ENCODE measurements at places on chromosomes 2 and 18. TPM values are rescaled to one million over a fixed set of nuclear protein-coding genes. Genes with fewer than 3 reads are reported as not detected.

- DNase-seq, result no peak
These were observed 407.0 kb downstream of the CPS1 start for GRCh38 chr2:210963386-210963785.

DNA sequence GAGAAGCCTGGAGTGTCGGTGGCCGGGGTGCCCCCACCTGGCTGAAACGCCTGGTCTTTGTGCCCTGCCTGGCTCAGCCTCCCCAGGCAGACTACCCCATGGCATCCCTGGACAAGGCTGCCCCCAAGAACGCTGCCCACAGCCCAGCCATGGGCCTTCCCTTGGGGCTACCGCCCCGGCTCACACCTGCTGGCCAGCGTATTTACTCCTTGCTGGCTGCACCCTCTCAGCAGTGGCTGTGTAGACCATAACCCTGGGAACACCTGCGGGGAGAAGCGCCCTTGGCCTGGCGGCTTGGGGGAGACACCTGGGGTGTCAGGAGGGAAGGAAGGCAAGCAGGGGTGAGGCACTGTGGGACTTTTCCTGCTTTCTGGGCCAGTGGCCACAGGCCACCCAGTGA lies 17.3 kb downstream of the CAPN10 start:
- no peak for DNase-seq

DSG1 gene
- 5.5 TPM for total RNA-seq

DNA sequence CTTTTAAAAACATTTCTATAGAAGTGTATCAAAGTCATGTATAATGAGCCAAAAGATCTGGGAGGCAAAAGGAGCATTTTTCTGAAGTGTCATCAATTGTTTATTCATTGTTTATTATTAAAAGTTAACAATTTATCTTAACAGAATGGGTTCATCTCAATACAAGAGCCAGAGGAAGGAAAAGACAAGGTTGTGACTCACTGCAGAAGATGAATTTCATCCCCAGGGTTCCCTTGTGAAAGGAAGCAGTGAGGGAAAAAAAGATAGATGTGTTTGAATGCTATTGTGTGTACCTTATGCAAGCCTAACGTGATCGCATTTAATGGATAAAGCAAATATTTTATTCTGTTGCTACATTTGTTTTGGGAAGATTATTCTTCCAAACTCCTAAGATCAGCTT lies 286.3 kb downstream of the PIEZO2 start:
- no peak for DNase-seq

KRTCAP3 gene
- 31.4 TPM for total RNA-seq

DNA sequence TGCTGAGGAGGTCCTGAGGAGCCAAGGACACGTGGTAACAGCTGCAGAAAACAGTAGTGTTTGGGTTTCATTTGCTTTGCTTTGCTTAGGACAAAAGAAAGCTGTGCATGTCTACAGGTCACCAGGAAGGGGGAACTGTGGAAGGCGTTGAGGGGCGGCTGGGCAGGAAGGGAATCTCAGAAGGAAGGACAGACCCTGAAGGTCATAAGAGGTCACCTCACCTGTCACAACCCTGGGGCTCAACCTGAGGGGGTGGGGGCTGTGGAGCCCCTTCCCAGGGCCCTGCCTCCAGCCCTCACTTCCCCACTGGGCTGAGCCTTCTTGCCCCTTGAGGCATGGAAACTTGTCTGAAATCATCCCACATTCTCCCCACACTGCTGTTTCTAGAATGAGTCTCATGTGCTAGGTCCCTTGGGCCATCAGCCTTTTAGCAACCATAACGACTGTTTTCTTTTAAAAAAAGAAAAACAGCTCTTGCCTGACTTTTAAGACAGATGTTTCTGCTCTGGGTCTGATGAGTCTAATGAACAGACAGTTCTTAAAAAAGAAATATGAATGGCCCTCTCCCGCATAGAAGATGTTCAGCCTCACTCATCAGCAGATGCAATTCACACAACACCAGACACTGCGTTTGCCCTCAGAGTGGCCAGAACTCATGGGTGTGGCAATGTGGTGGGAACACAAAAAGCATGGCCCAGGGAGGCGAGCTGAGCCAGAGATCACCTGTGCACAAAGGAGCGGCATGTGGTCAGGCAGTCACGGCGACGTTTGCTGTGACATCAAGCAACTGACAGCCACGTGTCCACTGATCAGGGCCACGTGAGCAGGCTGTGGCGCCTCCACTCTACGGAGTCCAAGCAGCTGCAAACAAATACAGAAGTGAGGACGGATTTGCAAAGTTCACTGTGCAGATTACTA lies 84.0 kb downstream of the SEPTIN10 start:
- no peak for DNase-seq

SKOR2 gene
- 1.1 TPM for total RNA-seq

- DNase-seq, result no peak
These were observed 51.4 kb downstream of the TRAPPC12 start for GRCh38 chr2:3430740-3431490.

FEV gene
- total RNA-seq, result 25.9 TPM

RTP5 gene
- total RNA-seq, result 0.14 TPM

- no peak for DNase-seq
These were observed 443.4 kb downstream of the NYAP2 start for GRCh38 chr2:225842939-225843338.

DNA sequence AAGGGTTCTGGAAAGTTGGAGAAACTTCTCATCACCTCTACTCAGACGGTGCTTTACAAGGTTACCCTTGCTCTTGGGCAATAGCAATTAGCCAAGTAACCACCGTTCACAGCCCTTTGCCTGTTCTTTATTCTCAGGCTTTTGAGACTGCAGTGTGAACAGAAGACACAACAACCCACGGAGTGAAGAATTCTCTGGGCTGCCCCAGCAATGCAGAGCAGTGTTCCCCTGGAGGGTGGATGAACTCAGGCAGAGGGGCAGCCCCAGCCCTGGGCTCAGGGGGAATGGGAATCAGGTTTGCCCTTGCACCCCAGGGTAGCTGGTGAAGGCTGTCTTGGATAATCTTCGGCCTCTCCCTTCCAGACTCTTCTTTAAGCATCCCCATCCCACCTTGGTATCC lies 69.1 kb downstream of the MCFD2 start:
- DNase-seq, result no peak

DNA sequence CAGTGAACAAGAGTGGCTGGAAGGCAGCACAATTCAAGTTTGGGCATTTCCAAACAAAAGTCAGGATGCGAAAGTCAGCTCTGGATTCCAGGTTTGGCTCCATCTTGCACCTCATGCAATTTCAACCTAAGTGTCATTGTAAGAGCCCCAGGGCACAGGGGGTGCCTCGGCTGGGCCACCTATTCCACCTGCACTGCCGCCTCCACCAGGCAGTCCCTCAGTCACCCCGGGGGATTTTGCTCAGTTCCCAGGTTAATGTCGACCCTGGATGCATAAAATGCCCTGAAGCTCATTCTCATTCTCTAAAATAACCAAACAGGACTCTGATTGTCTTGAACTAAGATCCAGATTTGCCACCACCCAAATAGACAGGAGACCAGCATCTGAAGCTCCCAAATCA lies 77.6 kb downstream of the EDAR start:
- no peak for DNase-seq

DNA sequence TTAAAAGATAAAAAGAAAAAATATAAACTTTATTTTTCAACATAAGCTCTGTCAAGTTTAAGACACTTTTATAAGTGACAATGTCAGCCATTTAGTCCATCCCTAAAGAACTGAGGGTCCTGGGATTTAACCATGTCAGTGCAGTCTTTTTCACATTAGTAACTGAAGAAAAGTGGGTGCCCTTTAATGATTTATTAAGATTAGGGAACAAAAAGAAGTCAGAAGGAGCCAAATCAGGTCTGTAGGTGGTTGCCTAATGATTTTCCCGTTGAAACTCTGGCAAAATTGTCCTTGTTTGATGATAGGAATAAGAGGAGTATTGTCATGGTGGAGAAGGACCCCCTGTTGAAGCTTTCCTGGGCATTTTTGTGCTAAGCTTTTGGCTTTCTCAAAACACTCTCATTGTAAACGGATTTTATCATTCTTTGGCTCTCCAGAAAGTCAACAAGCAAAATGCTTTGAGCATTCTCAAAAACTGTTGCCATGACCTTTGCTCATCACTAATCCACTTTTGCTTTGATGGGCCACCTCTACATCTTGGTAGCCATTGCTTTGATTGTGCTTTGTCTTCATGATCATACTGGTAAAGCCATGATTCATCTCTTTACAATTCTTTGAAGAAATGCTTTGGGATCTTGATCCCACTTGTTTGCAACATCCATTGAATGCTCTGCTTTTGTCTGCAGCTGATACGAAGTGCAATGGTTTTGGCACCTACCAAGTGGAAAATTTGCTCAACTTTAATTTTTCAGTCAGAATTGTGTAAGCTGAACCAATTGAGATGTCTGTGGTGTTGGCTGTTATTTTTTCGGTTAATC lies 22.0 kb downstream of the TSPYL6 start:
- no peak for DNase-seq

- DNase-seq, result no peak
These were observed 257.9 kb downstream of the BCL11A start for GRCh38 chr2:60295636-60295962.

NPPC gene
- total RNA-seq, result 6.4 TPM

GRCh38 chr2:62716768-62717167 lies 11.3 kb downstream of the EHBP1 start:
- no peak for DNase-seq

GRCh38 chr18:10081492-10081891 lies 167.7 kb downstream of the VAPA start:
- DNase-seq, result no peak

DNA sequence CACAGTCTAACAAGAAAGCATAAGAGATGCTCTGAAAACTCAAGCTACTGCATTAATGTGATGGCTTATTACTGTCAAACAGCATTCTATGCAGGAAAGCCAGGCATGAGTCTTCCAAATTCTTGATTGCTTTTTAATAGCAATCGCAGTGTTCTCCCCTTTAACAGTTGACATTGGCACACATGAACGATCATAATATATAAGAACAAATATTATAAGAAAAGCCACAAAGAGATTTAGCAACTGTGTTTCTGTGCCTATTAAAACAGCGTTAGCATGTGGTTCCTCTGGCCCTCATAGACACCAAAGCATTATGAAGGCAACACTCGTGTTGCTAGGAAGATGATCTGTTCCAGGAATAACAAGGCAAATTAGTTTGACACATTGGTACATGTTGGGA lies 245.0 kb downstream of the ACKR3 start:
- peak; percentile 12 for DNase-seq

GRCh38 chr2:199469514-199470360 lies 12.0 kb upstream of the SATB2 start:
- no peak for DNase-seq

CFAP53 gene
- total RNA-seq, result 4.7 TPM

GRCh38 chr2:33839791-33840190 lies 240.7 kb upstream of the FAM98A start:
- DNase-seq, result no peak

DNA sequence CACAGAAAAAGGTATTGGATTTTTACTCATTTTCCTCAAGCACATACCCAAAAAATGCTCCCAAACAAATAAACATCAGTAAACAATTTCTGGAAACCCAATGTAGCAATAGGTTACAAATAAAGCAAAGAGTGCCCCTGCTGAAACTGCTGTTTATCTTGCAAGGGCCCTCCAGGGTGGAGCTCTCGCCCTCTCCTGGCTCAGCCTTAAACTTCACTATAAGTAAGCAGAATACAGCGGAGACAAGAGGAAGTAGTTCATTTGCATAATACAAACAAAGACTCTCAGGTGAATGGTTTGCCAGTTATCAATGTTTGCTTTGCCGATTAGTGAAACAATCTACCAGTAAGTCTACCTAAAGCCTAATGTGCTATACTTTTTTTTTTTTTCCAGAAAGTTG lies 437.6 kb downstream of the DLGAP1 start:
- DNase-seq, result no peak

NT5DC4 gene
- total RNA-seq, result 0.23 TPM

- no peak for DNase-seq
These were observed 463.3 kb upstream of the CELF4 start for GRCh38 chr18:38028946-38029345.

GRCh38 chr18:75723521-75724340 lies 296.2 kb upstream of the SMIM21 start:
- DNase-seq, result no peak

GRCh38 chr2:237456200-237456843 lies 30.7 kb upstream of the MLPH start:
- no peak for DNase-seq

- DNase-seq, result no peak
These were observed 283.1 kb upstream of the CHAC2 start for GRCh38 chr2:53484531-53484930.

DNA sequence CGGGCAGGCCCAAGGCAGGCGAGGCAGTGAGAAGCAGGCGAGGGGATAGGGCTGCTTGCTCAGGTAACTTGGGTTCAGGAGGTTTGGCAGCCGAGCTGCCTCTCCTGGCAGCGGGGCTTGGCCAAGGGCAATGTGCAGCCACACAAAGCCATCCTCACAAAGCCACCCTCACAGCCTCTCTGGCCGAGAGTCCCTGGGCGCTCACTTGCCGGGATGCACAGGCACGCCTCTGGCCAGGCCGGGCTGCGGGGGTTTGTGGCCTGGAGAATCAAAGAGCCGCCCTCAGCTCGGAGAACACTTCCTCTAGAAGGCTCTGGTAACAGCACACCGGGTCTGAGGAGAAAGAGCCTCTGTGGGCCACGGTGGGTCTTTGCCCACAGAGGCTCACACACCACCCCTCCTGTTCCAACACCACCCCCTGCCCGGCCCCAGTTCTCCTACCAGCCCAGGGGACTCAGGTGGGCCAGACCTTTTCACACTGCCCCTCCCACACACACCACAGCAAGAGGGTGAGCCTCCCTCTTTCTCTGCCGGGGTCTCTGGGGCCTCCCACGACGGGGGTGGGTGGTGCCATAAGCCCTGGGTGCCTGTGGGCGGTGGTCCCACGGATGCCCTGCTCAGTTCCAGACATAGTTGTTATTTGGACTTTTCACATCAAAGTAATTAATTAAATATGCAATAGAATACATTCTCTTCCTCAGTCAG lies 186.9 kb downstream of the ZFP36L2 start:
- DNase-seq, result no peak

DNA sequence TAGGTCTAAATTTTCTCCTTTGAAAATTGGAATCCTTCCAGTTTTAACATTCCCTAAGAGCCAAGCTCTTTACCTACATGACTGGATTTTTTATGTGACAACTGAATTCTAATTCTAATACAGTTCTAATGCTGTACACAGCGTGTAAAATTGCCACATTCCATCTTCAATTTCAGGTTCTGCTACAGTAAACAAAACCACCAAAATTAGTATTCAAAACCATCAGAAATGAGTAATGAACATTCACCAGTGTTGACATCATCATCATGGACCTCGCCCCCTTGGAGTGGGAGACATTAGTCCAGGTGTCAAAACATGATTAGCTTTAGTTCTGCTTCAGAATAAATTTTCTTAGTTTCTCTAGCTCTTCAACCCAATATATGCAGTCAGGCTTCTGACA lies 133.6 kb downstream of the MBD2 start:
- DNase-seq, result no peak
